ENCODE measurements at places on chromosomes 6 and 20. TPM values are rescaled to one million over a fixed set of nuclear protein-coding genes. Genes with fewer than 3 reads are reported as not detected.
A peak's percentile ranks its signal among the peaks of the same experiment; 100 is the strongest.

GRCh38 chr6:143328876-143329275, 121.6 kb downstream of the ADAT2 start:
- ATAC-seq: no peak

DNA sequence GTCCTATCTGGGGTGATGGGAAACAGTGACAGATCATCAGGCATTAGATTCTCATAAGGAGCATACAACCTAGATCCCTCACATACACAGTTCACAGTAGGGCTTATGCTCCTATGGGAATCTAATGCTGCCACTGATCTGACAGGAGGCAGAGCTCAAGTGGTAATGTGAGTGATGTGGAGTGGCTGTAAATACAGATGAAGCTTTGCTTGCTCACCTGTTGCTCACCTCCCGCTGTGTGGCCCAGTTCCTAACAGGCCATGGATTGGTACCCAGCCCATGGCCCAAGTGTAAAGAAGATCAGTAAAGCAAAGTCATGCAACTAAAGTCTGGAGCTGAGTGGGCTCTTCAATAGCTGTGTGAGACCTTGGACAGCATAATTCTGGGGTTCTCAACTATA, 65.9 kb downstream of the PKIB start:
- no peak for ATAC-seq

GRCh38 chr6:43947860-43948259, 177.8 kb downstream of the VEGFA start:
- ATAC-seq: no peak

- ATAC-seq: peak; percentile 99
Observed at GRCh38 chr6:33454009-33454946, at the start of gene ZBTB9. TSS of gene ZBTB9 (plus strand) at chr6:33454576. CDS start at chr6:33455101, 525 bp downstream.

DNA sequence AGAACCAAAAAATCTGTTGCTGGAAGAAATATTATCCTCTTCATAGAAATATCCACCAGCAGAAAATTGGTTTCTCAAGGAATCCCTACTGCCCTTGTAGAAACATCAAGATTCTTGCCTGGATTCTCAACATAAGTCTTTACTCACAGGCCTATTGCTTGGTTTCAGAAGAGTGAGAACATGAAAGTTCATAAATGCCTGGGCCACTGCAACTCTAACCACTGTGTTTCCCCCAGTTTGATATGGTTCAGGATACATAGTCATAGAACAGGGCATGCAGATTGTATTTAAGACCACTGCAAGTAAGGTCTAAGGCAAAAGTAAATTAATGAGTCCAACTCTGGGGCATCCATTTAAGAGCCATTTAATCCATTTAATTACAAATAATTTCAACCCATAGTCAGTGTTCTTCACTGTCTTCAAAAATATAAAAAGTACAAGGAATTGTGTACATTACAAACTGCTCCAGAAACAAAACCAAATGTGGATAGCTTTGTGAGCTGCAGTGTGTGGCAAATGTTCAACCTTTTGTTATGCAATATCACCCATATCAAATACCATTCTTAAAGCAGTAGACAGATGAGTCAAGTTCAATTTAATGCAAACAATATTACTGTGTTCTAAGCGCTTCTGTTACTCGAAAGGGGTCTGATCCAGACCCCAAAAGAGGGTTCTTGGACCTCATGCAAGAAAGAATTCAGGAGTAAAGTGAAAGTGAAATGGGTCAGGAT, 83.3 kb downstream of the OPRM1 start:
- ATAC-seq: no peak

GRCh38 chr20:32152421-32153155, 43.1 kb downstream of the TM9SF4 start:
- ATAC-seq: no peak

DNA sequence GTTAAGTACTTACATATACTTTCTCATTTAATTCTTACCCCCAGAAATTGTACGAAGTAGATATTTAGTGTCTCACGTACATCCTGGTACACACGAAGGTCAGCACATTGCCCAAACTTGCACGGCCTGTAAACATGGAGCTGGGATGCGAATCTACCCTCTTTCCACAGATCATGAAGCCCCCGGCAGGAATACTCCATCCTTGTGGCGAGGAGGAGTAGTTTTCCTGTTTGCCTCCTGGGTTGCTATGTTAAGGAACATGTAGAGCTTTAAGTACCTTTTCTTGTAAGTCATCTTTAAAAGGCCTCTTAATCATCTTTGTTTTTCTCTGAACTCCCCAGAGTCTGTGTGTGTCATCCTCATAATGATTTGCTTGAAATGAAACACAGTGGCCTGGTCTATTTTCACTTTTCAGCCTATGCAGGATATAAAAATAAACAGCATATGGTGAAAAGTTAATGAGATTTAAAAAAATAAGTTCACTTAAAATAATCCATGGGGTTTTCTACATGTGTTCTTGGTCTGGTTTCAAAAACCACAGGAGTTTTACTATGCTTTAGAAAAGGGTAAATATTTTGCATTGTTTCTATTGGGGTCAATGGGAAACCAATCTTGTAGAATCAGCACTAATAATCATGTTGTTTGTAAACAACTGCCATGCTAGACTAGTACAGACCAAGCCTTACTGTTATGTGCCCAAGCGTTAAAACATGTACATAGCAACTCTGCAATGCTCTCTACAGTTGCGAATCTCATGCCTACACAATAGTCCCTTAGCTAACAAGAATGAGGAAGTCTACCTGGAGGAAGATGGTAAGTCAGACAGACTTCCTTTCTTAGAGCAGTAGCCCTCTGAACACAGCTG, 9.3 kb upstream of the ARID1B start:
- no peak for ATAC-seq

DNA sequence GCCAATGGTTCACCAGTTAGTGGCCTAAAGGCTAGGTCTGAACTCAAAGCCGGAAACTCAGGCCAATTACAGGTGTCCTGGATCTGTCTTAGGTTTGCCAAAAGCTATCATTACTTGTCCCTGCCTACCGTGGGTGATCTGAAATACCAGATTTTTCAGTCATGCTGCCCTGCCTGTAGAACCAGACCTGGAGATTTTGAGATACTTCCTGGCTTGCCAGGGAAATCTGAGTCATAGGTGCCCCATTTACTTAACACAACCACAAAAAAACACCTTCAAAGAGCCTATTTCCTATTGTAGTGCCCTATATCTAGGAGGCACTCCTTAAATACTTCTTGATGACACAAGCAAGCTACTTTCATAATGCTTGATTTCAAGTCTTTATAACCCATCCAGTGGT, 13.9 kb upstream of the RANBP9 start:
- ATAC-seq: no peak

GRCh38 chr6:101208152-101208551, 185.4 kb upstream of the GRIK2 start:
- ATAC-seq: no peak

- ATAC-seq: peak; percentile 79
Observed at GRCh38 chr6:132131758-132132157, 180.6 kb upstream of the CCN2 start.

GRCh38 chr20:32282461-32282860, 5.0 kb downstream of the KIF3B start:
- no peak for ATAC-seq

Gene RBM24
- 26.7 TPM for total RNA-seq

Gene KIFC1
- 0.79 TPM for total RNA-seq

Gene MTFR2
- total RNA-seq: not detected

Gene KATNA1
- 20.5 TPM for total RNA-seq

Gene TRAPPC3L
- not detected for total RNA-seq

All from gastroesophageal sphincter (tissue), 4 donors.